ENCODE measurements at places on chromosomes 1 and 21. TPM values are rescaled to one million over a fixed set of nuclear protein-coding genes. Genes with fewer than 3 reads are reported as not detected.

The OLFML2B gene
- total RNA-seq: 12.8 TPM

The OR2G6 gene
- total RNA-seq: not detected

The BATF3 gene
- total RNA-seq: 3.5 TPM

The SV2A gene
- 6.8 TPM for total RNA-seq

The LIN28A gene
- total RNA-seq: not detected

The LIPI gene
- total RNA-seq: not detected

The CD1B gene
- not detected for total RNA-seq

The BSDC1 gene
- 72.5 TPM for total RNA-seq

The VAV3 gene
- 13.1 TPM for total RNA-seq

The CA6 gene
- total RNA-seq: not detected

The FCRL1 gene
- not detected for total RNA-seq

The RIMS3 gene
- 6.2 TPM for total RNA-seq

The TCHHL1 gene
- total RNA-seq: not detected

The OXCT2 gene
- not detected for total RNA-seq

The FCER1G gene
- 1.3 TPM for total RNA-seq

The ASCL5 gene
- not detected for total RNA-seq

The MCM3AP gene
- total RNA-seq: 74.0 TPM

The SYT14 gene
- total RNA-seq: not detected

The GLRX2 gene
- 10.0 TPM for total RNA-seq

The NEXN gene
- 25.9 TPM for total RNA-seq

The AQP10 gene
- total RNA-seq: not detected

The DHX9 gene
- 138 TPM for total RNA-seq

The CYP4A11 gene
- total RNA-seq: not detected

The LGR6 gene
- total RNA-seq: 7.2 TPM

The KDF1 gene
- not detected for total RNA-seq

The CFHR4 gene
- not detected for total RNA-seq

The SH2D2A gene
- not detected for total RNA-seq

The HSF2BP gene
- not detected for total RNA-seq

The GJA5 gene
- 10.0 TPM for total RNA-seq

The SIM2 gene
- not detected for total RNA-seq

The EPHX1 gene
- 51.2 TPM for total RNA-seq

The NUDT17 gene
- 2.5 TPM for total RNA-seq

The TTLL7 gene
- total RNA-seq: 16.2 TPM

The KLF17 gene
- total RNA-seq: 0.26 TPM

The TSNAX gene
- total RNA-seq: 64.0 TPM

The KIF26B gene
- 17.4 TPM for total RNA-seq

The TNFAIP8L2 gene
- total RNA-seq: 2.0 TPM

The UBL4B gene
- not detected for total RNA-seq

The GPR37L1 gene
- 0.09 TPM for total RNA-seq

The S100A16 gene
- 57.4 TPM for total RNA-seq

The DNAJC28 gene
- 2.1 TPM for total RNA-seq

The WDR64 gene
- total RNA-seq: not detected

The HSD11B1 gene
- total RNA-seq: 0.59 TPM

The HAPLN2 gene
- 3.9 TPM for total RNA-seq

The OR2L8 gene
- total RNA-seq: not detected

The SLC35F3 gene
- total RNA-seq: not detected

The NR5A2 gene
- 5.0 TPM for total RNA-seq

The DNAI4 gene
- 99.5 TPM for total RNA-seq

The FAM163A gene
- not detected for total RNA-seq

The PRAMEF15 gene
- not detected for total RNA-seq

All from uterus (tissue), 4 donors.